ENCODE measurements at places on chromosomes 3 and 15.

DNA sequence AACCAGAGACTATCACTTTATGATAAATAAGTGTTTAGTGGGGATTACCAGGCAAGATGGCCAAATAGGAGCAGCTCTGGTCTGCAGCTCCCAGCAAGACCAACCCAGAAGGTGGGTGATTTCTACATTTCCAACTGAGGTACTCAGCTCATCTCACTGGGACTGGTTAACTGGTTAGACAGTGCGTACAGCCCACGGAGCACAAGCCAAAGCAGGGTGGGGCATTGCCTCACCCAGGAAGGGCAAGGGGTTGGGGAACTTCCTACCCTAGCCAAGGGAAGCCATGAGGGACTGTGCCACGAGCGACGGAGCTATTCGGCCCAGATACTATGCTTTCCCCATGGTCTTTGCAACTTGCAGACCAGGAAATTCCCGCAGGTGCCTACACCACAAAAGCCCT, 171.0 kb downstream of the CTNNB1 start:
- no peak for DNase-seq

DNA sequence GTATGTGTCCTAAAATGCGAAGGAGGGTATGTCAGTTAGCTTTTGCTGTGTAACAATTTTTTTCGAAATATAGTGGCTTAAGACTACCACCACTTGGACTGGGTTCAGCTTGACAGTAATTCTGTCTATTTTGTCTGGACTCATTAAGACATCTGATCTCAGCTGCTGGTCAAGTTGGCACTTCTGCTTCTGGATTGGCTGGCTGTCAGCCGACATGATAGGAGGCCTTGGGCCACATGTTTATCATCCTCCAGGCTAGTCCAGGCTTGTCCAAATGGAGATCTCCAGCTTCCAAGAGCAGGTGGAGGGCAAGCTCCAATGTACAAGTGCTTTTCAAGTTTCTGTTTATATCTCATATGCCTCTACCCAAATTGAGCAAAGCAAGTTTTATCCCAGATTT, 95.9 kb downstream of the GALK2 start:
- DNase-seq, result no peak

DNA sequence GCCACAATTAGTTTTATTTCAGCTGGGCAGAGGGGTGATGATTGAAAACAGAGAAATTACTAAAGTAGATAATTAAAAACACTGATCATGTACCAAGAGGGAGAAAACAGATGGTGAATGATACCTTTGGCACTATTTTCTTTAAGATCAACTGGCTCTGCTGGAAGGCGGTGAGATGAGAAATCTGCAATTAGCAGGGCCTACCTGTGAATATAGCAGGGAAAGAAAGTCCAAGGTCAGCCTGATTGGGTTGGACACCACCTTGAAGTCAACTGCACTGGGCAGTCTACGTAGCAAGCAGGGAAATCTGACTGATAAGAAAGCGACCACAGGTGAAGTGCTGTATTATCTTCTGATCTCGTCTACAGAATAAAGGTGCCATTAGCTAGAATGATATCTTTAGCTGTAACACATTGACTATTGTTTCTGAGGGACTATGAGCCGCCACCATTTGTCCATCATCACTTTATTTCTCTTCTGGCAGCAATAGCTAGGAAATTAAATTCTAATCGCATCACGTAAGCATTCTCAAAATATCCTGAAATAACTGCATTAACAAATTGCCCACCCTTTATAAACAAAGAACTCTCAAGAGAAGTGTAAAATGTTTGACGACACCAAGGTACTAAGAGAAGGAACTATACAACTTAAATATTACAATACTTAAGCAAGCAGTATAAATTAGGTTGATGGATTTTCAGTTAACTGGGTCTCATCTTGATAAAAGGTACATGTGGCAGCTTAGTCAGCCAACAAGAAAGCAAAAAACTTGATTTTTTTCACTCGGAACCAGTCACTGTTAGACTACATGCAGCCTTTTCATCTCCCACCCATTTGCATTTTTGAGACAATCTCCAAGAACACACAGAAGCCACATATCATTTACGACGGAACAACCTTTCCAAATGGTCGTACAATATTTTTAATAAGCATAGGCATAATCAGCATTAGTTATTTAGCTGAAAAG, 1.3 kb downstream of the NEDD4 start:
- DNase-seq, result no peak

DNA sequence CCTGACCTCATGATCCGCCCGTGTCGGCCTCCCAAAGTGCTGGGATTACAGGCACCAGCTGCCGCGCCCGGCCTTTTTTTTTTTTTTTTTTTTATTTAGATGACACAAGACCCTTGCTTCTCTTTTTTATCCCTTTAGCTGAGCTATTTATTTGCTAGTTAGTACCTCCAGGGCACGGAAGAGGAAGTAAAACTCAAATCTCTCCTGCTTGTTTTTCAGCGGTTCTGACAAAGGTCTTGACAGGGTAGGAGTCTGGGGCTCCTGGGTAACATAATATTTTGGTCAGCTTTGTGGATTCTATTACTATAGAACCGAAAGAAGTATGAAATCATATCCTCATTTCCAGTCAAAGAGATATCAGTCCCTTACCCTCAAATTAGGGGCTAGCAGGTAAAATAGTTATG, 44.0 kb upstream of the ETV5 start:
- no peak for DNase-seq

GRCh38 chr3:71062037-71062932, 521.2 kb downstream of the FOXP1 start:
- no peak for DNase-seq

DNA sequence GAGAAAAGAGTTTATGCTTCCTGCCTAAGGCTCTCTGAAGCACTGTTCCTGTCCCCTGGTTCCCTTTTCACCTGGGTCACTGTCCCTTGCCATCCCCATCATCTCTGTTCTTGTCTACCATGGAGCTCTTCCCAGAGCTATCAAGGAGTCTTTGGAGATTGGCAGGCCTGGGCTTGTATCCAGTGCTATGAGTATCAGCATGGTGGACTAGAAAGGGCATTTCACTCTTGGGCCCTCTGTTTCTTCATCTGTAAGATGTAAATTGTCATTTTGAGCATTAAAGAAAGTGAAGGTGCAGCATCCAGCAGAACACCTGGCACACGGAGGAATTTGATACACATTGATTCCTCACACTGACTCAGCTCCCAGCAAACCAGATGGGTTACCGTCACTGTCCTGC, 388.2 kb downstream of the CACNA2D3 start:
- no peak for DNase-seq

DNA sequence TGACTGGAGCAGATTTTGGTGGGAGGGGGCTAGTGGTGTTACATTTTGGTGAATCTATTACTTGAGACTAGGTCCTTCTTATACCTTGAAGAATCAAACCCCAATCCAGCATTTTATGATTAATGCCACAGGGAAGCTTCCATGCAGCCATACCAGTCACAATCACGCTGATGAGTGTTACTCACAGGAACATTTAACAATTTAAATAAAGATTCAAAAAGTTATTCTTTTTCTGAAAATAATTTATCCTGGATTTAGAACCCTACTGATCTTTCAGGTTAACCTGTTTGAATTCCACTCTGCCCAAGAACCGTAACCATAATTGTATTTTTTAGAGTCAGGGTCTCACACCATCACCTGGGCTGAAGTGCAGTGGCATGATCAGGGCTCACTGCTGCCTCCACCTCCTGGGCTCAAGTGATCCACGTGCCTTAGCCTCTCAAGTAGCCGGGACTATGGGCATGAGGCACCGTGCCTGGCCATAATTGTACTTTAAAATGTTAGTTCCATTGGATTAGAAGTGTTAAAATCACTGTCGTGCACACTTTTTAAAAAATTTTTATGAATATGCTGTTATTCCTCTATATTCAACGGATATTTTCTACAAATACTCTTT, 929 bp upstream of the MTMR10 start:
- DNase-seq, result no peak

- DNase-seq, result no peak
These were observed 28.0 kb downstream of the ARHGAP31 start for GRCh38 chr3:119322021-119322834.

DNA sequence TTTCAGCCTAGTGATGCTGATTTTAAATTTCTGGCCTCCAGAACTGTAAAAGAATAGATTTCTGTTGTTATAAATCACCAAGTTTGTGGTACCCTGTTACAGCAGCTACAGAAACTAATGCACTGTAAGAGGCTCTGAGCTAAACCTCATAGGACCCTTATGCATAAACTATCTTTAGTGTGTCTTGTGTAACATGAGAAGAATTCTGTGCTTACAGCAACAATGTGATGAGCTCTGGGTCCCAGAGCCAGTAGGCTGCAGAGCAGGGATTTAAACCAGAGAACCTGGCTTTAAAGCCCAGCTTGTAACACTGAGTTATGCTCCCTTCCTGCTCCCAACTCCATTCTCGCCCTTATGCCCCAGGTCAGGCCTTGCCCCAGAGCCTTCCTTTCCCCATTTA, 113.1 kb downstream of the THSD4 start:
- no peak for DNase-seq

- DNase-seq, result no peak
These were observed 97.0 kb downstream of the MYLK start for GRCh38 chr3:123787133-123787532.

- DNase-seq, result no peak
These were observed 84.8 kb upstream of the FOXB1 start for GRCh38 chr15:59918994-59919951.

DNA sequence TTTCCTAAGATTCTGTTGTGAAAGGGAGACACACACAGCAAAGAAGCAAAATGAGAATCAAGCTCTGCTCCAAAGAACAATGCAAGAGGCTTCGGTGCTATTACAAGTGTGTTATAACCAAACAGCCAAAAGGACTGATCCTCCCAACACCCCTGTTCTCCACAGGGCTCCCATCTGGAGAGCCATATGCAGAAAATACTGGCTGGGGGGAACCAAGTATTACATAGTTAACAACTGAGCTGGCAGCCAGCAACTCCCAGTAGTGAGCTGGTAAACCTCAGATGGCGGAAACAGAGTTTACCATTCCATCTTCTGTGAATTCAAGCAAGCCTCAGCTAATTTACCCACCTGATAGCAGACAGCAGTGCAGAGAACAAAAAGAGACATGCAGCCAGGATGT, 156.4 kb downstream of the NTRK3 start:
- no peak for DNase-seq

- no peak for DNase-seq
These were observed 53.8 kb upstream of the SCAANT1 start for GRCh38 chr3:63966007-63966406.

Measured in stimulated activated CD8-positive, alpha-beta memory T cell treated with anti-CD3 and anti-CD28 coated beads, Interleukin-4, amount 100 ng/mL, for 1 hour (primary cell).